Nucleus accumbens (tissue), 56 donors: ENCODE measurements at places on chromosomes 7 and 10.

DNA sequence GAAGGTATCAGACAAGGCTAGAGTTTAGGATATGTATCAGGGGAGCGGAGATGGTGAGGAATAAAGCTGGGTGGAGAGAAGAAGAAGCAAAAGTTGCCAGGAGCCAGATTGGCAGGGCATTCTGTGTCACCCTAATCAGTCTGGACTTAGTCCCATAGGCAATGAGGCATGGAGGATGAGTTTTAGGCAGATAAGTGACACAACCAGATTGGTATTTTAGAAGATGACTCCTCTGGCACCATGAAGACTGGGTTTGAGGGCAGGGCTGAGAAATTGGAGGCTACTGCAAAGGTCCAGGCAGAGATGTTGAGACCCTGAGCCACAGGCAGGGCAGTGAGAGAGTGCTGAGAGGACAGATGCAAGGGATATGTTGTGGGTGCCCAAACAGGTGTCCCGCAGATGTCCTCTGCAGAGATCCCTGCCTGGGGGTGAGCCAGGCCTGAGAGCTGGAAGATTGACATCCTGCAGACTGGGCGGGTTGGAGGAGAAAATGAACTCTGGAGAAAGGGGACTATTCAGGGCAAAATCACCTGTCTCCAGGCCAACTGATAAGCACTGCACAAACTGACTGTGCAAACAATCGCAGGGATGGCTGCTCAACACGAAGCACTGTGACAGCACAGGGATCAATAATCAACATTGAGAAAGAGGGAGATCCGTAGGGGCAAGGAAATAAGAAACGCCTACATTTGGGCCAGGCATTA is 11.9 kb upstream of the HABP2 start:
- DNase-seq, result no peak

DNA sequence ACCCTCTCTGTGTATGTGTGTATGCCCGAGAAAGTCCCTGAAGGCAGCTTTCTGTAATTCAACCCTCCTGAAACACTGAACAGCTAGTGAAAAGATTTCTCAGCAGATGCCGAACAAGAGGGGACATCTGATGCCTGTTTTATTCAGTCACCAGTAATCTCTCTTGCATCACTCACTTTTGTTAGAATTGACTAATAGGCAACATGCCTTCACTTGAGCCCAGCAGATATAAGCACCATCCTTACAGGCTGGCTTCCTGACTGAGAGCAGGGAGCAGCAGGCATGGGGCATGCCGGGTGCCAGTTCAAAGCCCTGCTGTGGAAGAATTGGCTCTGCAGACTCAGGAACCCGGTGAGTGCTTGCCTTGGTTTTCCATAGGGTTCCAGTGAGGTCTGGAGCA is at the start of gene ABCA13:
Gene ABCA13, plus strand, starts transcription at position 257 of the 400 bp plus-strand sequence. Its CDS starts 26 bp downstream, at position 283.
- no peak for DNase-seq

GRCh38 chr10:69641261-69641980 is 11.4 kb downstream of the FAM241B start:
- no peak for DNase-seq

DNA sequence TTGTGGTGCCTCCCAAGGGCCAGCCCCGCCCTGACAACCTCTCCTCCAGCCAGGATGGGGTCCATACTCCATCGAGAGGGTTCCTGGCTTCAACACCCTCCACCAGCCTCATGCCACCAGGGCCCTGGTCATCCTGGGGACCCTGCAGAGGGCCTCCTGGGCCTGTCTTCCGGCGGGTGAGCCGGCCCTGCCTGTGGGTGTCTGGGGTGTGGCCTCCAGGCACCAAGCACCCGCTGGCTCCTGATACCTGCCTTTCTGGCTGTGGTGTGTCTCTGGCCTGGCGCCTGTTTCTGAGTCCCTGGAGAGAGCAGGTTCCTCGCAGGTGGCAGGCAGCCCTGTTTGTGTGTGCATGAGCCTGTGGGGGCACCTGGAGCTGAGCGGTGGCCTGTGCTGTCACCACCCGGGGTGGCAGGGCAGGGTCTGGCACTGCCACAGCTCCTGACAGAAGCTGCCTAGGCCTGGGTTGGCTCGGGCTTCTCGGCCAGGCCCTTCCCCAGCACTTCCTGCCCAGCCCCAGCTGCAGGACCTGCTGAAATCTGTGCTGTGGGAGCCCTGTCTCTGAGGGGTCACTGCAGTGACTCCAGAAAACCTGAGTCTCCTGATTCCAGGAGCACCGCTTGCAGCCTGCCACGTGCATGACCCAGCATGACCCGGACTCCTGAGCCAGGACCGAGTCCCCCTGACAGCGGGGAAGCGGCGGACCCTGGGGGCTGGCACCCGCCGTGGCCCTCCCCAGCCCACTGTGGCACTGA is 18.4 kb downstream of the ADAM8 start:
- no peak for DNase-seq

DNA sequence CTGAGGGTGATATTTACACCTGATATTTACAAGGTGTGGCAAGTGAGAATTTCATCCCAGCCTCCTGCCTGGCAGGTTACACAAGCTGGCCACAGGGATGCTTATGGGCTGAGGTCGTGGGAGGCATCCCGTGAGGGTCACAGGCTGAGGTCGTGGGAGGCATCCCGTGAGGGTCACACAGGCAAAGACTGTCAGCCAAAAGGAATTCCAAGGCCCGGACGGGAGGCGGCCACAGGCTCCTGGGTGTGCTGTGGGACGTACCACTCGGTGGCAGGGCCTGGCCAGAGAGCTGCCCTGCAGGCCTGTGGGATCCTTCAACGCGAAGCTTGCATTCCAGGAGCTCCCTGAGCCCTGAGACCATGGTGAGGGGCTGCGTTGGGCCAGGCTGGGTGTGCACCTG is 460.6 kb downstream of the DNAJB6 start:
- DNase-seq, result no peak

GRCh38 chr7:5630670-5631069 is 150.8 kb downstream of the RNF216 start:
- no peak for DNase-seq

DNA sequence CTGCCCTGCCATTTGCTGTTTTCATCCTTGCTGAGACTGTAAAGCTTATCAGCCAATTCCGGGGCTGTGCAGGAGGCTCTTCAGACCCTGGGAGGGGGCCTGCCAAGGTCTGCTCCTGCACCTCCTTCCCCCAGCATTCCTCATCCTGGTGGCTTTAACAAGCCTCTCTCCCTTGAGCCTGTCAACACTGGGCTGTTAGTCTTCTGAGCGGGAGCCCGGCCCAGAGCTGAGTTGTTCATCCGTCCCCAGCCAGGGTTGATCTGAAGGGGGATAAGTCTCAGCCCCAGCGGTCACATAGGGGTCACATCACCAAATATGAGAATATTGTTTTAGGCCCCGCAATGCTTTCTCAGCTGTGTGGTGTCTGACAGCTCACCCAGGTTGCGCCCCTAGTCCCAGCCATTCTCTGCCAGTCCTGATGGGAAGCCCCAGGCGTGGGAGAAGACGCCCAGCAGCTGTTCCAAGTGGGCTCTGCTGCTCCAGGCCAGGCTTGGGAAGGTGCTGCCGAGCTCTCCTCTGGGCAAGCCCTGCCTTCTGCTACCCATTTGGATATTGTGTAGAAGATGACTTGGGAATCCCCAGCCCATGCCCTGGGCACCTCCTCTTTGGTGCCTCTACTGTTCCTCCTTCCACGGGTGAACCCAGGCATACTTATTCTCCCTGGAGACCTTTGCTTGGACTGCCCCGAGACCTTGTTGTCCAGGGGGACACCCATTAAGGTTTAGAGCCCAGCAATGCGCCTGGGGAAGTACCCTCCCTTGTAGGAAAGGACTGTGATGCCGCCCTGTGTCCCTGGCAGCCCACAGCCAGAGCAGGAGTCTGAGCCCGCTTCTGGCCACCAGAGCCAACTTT is 23.5 kb upstream of the TRIM8 start:
- no peak for DNase-seq

DNA sequence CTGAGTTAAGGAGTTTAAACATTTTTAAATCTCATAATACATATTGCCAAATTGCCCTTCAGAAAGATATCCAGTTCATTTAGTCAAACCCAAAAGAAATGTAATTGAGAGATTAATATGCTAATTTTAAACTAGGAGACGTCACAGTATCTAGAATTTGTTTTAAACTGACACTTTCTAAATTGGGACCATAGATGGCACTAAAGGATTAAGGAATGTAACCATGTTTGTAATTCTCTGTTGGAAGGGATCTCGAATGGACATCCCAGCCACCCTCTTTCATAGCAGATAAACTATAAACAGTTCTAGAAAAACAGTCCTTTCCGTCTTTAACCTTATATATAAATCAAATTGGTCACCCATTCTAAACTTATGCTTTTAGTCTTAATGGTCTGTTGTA is 30.0 kb upstream of the SAMD9L start:
- DNase-seq, result no peak

DNA sequence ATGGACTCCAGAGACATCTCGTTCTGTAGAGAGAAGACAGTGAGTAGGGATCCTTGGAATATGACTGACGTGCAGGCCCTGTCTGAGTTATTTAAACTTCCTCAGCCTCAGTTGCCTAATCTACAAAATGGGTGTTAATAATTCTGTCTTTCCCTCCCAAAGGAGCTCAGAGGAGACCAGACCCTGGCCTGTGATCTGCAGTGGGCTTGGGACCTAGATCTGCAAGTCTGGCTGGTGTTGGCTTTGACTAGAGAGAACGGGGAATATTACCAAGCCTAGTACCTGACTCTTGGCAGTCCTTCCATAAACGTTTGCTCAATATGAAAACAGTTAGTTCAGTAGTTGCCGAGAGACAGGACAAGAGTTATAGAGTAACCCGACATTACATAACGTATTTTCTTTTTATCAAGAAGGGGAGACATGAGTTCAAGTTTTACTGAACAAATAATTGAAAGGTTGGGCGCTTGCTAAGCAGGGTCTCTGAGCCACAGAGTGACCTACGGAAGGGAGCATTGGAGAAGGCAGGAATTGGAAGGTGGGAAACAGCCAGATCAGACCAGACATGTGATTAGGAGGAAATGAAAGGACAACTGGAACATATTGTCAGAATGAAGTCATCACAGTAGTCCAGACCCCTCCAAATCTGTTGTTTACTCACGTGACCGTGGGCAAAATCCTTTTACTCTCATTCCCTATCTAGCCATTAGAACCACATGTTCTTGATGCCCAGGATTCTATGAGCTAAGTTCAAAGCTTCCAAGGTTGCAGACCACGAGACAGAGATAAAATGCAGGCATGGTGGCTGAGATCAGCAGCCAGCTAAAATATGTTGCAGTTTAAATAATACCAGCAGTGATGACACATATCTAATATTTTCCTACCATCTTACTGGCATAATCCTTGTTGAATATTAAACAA is 10.9 kb upstream of the CYP3A4 start:
- no peak for DNase-seq

DNA sequence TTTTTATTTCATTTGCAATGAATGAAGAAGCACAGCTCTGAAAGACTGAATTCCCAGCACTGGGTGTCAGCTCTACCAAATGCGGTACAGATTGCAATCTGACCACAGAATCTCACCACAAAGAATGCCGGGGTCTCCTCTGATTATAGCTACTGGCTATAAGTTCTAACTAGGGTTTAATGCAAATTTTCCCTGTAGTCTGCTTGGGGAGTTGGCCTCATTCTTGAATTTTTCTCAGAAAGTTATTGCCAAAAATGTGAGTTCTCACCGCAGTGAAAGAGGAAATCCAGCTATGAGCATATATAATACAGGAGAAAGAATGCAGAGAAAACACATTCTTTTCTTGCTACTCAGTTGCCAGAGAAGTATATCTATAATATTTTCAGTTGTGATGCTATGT is 1255.7 kb upstream of the LRRTM3 start:
- no peak for DNase-seq

GRCh38 chr7:85669225-85669624 is 482.4 kb upstream of the SEMA3D start:
- DNase-seq, result no peak

DNA sequence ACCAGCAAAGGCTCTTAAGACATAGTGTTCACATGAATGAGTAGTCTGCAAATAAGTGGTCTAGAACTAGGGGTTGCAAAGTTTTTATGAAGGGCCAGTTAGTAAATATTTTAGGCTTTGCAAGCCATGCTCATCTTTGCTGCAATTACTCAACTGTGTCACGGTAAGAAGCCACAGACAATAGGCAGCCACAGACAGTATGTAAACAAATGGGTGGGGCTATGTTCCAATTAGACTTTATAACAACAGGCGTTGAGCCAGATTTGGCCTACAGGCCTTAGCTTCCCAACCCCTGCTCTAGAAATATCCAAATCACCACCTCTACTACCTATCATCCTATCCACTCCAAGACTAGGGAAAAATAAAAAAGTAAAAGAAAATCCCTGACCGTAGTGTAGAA is 9.2 kb downstream of the IKZF5 start:
- no peak for DNase-seq

- no peak for DNase-seq
Observed at GRCh38 chr7:152699079-152699478, 23.1 kb upstream of the XRCC2 start.

GRCh38 chr10:28177944-28178637 is 124.8 kb downstream of the MPP7 start:
- DNase-seq, result no peak

GRCh38 chr7:143455491-143455890 is 12.2 kb downstream of the TAS2R60 start:
- no peak for DNase-seq

GRCh38 chr10:52485462-52485861 is 171.4 kb downstream of the DKK1 start:
- no peak for DNase-seq

- no peak for DNase-seq
Observed at GRCh38 chr10:93073539-93074146, at the start of gene CYP26A1. TSS of gene CYP26A1 (plus strand) at chr10:93073893. CDS start at chr10:93073935, 42 bp downstream.

DNA sequence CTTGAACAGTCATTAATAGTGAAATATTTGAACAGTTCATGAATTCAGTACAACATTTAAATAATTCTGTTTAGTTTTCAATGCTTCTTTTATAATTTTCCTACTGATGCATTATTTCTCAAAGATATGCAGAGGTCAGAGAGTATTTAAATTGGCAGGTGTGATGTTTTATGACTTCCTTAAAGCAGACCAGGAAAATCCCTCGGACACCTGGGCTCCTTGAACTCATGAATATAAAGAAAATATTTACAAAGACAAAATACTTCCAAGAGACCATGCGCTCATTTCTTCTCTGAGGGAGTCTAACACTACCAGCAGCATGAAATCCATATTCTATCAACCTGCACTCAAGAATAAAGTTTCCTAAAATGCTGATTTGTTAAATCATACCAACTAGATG is 127.6 kb downstream of the IPMK start:
- DNase-seq, result no peak

GRCh38 chr10:36493516-36493880 is 631.9 kb upstream of the ANKRD30A start:
- DNase-seq, result no peak

GRCh38 chr10:73743327-73743904 is 756 bp upstream of the SEC24C start:
- no peak for DNase-seq

DNA sequence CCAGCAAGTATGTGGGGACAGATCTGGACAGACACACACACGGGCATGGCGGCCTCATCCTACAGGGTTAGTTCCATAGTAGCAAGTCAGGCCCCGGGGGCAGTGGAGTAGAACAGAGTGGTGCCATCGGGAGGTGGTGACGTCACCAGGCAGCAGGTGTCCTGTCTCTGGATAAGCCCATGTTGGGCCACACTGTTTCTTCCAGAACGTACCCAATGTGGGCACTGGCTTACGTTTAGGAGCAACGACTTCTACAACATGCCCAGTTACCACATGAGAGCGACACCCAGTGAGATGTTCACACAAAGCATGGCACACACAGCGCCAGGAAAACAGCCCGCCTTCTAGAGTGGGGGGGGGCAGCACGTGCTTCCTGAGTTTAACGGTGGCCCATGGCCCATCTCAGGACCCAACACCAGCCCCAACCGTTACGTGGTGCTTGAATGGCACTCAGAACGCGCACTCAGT is 67.8 kb downstream of the CTBP2 start:
- no peak for DNase-seq
